CD4-positive, alpha-beta T cell treated with Interleukin-17A for 1 hour (primary cell): ENCODE measurements at places on chromosomes 2 and 18.

DNA sequence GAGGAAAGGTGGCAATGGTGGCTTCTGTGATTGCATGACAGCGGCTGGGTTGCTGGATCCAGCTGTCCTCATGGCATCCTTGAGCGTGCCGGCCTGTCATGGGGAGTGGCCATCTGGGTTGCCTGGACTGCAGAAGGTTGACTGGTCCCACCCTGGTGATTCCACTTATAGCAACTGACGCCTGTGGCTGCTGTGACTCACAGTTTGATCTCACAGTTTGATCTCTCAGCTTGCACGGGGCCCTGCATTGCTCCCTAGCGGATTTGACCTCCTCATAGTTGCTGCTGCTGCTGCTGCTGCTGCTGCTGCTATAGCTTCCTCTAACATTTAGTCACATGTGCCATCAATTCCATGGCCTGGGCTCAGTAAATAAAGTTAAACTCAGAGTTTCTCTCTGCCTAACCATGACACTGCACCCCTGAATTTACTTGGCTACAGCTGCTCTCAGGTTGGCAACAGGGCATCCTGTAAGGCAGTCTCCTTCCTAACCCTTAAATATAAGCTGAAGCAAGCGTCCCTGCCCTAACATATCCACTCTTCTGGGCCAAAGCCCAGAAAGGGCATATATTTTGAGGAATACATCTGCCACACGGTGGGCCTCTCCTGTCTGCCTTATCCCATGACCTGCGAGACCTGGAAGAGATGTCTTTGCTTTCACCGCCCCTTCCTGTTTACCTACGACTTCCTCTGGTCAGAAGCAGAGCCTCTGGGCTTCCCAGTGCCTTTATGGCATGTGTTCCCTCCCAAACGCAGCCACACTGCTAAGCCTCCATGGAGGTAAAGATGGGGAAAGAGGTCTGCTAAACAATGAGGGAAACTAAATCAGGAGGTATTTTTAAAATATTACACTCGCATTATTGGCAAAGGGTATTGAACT is 37.8 kb upstream of the CCDC150 start:
- no peak for DNase-seq

GRCh38 chr2:8848328-8849100 is 11.1 kb upstream of the KIDINS220 start:
- no peak for DNase-seq

- DNase-seq: no peak
Measured at GRCh38 chr2:200454927-200455801, 54.7 kb downstream of the KCTD18 start.

DNA sequence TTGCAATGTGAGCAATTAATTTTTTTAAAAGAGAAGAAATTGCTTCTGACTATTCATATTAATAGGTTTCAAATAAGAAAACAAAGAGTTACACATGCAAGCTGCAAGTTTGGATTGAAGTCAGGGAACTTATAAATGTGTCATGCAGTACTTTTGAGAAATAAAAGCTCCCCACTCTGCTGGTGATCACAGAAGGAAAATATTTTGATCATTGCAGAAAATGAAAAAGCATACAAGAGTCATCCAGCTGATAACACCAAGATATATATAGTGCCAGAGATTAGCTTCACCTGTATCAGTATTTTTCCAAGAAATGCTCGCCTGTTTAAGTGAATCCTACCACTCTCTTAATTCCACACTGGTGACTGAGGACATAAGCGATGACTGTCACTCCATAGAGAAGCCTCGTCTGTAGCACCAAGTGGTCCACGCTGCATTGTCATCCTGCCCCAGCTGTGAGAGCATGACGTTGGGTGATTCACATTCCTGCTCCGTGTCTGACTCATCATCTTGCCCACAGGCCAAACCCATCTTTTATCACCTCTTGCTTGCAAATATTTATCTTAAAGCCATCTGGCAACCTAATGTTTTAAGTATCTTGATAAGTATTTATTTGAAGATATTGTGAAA is 178.0 kb downstream of the ASXL3 start:
- no peak for DNase-seq

- no peak for DNase-seq
Measured at GRCh38 chr2:104388296-104388695, 465.6 kb upstream of the POU3F3 start.

DNA sequence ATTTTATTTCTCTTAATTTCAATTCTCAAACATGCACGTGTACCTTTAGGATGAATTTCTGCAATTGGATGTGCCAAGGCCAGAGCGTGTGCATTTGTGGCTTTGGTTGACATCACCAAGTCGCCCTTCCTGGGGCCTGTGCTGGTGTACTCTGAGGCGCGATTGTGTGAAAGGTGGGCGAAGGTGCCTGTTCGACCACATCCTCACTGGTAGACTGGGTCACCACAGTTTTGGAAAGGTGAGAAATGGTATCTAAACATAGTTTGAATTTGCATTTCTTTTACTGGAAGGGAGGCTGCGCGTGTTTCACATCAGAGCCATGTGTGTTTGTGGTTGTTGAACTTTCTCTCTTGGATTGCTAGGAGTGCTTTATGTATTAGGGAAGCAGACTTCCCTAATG is 89.8 kb downstream of the LDLRAD4 start:
- DNase-seq: no peak

DNA sequence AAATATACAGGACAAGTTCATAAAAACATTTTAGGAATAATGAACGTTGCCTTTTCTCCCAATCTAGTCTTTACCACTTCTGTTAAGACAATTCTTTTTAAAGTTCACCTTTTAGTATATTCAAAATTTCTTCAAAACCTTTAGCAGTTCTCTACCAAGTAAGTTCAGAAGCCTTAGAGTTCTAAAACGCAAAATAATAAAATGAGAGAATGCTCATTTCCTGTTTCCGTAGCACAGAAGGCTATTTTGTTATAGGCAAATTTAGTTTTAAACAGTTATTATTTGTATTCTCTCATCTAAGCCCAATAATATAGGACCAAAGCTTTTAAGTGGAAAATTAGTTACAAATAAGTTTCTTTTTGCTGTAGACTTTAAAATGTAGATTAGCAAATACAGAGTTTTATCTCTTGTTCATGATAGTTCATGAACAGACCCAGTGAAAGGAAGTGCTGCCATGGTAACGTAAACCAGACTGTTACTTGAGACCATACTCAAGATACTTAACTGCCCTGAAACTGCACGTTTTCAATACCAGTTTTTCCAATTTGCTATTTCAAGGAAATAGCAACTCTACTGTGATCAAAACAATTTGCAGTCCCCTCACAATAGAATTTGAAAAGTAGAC is 173.1 kb upstream of the STON1 start:
- peak; percentile 77 for DNase-seq

DNA sequence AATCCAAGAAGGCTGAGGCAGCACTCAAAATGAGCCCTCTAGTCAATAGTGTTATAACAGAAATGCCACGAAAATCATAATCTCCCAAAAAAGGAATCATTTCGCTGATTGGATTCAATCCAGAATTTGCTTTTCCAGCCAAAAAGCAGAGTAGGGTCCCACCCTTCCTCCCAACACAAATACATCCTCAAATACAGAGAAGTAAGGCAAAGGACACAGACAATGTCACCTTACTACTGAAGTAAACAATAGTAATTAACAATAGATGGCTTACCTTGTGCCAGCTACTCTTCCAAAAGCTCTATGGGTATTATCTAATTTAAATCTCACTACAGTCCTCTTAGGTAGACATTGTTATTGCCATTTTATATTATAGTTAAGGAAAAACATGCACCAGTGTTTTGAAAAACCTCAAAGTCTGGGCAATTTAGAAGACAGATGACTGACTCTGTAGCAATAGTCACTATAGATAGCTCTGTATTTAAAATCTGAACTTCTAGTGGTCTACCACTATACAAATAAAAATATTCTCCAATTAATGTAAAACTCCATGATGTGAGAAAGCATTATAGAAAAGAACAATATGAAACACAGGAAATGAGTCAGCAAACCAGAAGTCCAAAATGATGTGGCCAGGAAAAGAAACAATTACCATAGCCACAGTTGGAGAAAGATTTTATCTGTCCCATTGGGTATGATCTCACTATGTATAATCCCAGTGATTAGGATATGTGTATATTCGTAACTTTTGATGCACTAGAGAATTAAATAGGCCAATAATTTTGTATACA is 305.0 kb upstream of the ERBB4 start:
- DNase-seq: no peak

DNA sequence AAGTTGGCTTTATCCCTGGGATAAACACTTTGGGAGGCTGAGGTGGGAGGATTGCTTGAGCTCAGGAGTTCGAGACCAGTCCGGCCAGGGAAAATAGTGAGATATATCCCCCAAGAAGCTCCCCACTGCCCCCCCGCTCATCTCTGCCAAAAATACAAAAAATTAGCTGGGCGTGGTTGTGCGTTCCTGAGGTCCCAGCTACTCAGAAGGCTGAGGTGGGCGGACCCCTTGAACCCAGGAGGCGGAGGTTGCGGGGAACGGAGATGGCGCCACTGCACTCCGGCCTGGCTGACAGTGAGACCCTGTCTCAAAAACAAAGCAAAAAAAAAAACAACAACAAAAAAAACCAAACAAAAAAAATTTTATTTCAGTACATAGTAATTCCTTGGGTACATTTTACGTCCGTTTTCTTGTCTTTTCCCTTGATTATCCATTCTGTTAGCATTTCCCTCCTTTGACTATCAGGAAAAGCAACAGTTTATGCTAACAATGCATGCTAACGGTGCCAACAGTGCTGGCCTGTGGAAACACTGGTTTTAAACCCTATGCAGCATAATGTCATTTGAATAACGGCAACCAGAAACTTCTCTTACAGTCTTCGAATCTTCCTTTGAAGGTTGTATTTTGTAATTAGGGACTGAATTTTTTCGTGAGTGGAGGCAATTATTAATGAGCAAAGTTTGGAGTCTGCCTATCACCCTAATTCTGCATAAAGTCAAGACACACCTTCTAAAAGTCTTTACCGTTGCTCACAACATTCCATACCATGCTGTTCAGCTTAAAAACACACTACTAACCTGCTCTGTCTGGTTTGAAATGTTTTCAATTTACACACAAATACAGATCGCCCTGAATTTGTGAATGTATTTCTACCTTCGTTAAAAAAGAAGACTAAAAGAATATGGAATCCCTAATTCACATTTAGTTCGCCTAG is 721 bp upstream of the MIB1 start:
- no peak for DNase-seq

DNA sequence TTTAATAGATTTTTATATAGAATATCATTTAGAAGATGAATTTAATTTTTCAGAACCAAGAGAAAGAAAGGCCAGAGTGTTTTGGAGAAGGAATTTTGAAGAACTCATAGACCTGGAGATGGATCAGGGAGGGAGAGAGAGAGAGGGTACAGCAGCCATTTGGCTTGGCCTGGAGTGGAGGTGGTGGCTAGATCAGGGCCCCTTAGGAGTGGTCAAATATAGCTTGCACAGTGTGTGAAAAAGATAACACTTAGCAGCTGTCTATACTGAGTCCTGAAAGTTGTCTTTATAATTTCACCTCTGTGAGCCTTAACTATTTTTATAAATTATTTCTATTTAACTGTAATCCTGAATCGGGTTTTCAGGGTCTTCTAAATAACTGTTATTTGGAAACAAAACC is 38.8 kb upstream of the ACYP2 start:
- no peak for DNase-seq

GRCh38 chr18:51879329-51879728 is 460.7 kb upstream of the DCC start:
- no peak for DNase-seq

DNA sequence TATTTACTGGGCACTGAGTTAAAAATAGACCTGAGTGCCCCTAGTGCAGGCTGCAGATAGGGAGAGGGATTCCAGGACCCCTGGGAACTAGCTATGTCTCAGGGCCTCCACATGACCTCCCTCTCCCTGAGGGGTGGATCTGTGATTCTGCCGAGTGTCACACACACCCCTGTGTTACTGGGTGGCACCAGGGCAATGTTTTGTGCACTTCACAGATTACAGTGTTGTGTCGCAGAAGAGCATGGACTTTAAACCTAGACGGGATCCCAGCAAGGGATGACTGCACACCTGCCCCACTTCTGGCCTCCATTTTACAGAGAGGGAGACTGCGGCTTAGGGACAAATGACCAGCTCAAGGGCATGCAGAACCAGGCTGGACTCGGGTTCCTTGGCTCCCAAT is 65.6 kb downstream of the ZFP36L2 start:
- DNase-seq: no peak

DNA sequence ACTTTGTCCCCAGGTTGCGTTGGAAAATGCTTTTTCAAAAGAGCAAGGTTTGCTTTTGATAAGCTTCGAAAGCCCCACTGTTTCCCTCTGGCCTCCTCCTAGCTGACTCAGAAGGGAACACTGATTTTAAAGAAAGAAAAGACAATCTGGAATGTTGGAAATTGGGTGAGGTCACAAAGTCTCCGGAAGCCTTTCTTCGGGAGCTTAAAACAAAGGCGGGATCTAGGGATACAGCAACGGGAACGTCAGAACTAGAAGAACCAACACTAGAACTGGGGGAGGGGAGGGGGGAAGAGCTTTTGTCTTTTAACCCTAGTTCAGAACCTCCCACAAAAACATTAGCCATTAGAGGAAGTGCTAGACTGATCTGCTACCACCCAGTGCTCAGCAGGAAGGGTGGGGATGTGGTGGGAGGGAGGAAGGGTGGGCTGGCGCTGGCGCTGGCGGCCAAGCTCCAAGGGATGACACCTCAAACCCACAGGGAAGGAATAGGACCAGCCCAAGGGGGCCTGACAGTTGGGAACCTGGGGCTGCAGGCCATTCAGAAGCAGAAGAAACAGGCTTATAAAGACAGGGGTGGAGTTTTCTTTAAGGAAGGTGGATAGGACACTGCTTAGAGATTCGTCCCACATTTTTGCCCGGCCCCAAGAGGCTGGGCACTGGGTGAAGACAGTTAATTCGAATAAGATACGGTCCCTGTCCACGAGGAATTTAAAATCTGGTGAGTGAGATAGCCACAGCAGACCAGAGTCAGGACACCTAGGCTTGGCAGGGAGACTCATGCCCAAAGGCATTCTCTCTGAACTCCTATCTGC is 1.7 kb downstream of the TMSB10 start:
- peak; percentile 77 for DNase-seq

- DNase-seq: peak; percentile 27
Measured at GRCh38 chr2:207662203-207662602, 37.0 kb upstream of the METTL21A start.

GRCh38 chr2:149040451-149040850 is 2.0 kb downstream of the LYPD6B start:
- DNase-seq: peak; percentile 41

- DNase-seq: no peak
Measured at GRCh38 chr2:234394450-234394849, 102.4 kb downstream of the ARL4C start.

- DNase-seq: no peak
Measured at GRCh38 chr2:104658904-104659591, 194.9 kb upstream of the POU3F3 start.

GRCh38 chr18:22503803-22504202 is 86.1 kb upstream of the CTAGE1 start:
- no peak for DNase-seq

GRCh38 chr2:150963336-150963735 is 298.3 kb downstream of the RBM43 start:
- no peak for DNase-seq
